ENCODE measurements at places on chromosomes 5 and 9. TPM values are rescaled to one million over a fixed set of nuclear protein-coding genes. Genes with fewer than 3 reads are reported as not detected.

DNA sequence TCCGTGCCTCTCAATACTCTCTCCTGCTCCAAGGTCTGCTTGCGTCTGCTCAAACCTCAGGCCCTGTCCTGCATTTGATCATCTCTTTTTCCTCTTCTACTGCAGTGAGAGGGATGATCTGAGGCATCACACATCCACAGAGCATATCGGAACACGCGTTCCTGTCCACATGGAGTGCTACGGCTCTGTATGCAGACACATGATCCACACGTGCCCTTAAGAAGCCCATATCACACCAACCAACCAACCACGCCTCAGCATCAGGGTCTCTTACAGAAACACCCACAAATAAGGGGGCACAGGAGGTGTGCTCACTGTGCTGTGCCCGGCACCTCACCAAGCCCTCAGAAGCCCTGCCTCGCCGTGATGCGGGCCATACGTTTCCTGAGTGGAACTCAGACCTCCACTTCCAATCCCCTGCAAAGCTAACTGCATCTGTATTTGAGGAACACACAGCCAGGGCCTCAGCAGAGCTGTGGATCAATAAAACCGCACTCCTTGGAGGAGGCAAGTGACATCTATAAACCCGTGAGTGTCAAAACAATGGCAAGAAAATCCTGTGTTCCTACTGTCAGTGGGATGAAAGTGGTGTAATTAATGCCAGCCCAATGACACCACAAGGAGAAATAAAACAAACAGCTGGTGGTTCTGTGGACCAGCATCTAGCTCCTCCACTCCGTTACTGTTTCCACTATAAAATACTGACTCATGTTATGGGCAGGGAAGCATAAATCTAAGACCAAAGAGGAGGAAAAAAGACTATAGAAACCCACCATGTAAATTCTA lies 40.4 kb downstream of the AK8 start:
- no peak for DNase-seq

Gene MAMDC2
- 9.0 TPM for total RNA-seq

DNA sequence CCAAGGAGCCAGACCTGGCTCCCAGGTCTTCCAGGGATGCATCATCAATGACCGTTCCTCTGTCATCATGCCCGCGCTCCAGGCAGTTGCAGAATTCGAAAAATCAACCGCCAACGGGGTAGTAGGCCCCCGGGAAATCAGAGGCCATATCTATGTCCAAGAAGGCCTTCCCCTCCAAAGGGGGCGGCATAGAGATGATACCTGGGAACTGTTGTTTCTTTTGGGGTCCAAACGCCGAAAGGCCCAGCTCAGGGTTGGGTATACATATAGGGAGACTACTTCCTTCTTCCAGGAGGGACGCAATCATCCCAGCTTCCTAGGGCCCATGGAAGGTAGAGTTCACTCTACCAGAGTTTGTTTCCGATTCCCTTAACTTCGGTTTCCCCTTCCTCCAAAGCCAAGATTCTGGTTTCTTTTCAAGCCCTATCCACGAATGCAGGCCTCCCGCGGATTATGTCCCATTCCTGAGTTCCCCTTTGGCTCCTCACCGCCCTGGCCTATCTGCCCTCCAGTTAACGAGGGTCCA lies 754 bp downstream of the DCAF12 start:
- no peak for DNase-seq

Gene HMCN2
- total RNA-seq: 5.5 TPM

DNA sequence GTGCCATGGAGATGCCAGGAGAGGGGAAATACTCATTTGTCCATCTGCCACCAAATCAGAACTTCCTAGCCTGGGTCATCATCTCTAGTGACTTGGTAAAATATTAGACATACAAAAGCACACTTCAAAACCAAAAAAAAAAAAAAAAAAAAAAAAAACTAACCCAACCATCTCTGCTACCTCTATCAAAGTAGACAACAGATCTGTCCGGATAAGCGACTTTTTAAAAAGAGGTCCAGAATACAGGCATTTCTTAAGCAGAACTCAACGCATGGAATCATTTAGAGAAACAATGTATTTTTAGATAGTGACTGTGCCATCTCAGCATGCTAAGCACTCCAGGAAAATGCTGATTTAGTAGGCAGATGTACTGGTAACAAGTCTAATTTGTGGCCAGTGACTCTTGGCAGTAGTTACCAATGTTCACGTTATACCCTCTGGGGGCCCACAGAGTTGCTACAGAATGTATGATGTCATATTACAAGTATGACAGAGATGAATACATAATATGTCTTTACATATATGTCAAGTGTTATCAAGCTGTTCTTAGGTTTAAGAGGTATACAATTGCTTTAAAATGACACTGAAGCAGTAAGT lies 107.8 kb downstream of the SMIM23 start:
- no peak for DNase-seq

- DNase-seq: no peak
These were observed 3.0 kb upstream of the CDC42SE2 start for GRCh38 chr5:131260895-131261294.

Gene TAS2R1
- total RNA-seq: not detected
